ENCODE measurements at places on chromosomes 4 and X. TPM values are rescaled to one million over a fixed set of nuclear protein-coding genes. Genes with fewer than 3 reads are reported as not detected.

DNA sequence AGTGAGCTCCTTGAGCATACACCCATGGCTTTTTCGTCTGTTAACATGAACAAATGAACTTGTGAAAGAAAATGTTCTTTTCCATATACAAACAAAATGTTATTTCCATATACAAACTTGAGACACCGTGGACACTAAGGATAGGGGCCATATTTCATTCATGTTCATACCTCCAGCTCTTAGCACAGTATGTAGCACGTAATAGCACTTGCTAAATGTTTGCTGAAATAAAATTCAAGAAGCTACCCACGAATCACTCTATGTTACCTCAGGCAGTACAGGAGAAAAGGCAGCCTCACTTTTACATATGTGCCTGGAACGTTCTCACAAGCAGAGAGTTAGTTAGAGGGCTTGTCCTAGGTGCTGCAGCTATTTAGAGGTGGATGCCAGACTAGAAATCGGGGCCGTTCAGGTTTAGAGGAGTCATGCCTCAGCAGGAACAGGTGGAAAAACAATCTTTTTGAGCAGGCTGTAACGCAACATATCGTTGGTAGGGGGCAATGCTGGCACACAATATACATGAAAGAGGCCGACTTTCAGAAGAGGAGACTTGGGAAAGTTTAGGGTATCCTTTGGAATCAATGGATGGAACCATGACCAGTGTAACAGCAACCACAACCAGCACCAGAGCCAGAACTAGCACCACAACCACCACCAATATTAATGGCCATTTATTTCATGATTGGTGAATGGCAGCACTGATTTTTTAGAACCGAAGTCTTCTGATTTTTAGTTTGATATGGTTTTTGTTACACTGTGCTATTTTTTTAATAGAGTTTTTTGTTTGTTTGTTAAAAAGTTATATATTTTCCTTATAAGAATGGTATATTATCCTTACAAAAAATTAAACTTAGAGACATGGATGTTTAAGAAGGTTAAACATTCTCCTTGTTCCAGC, 14.8 kb upstream of the PAQR3 start:
- H3K4me3 ChIP-seq = no peak overlapping the region
- no peak for DNase-seq
- H3K27ac ChIP-seq = no peak overlapping the region
- no peaks in the 10 kb centered on the region for H3K4me1 ChIP-seq
- no peaks in the 10 kb centered on the region for H3K27me3 ChIP-seq

GRCh38 chr4:78417603-78418002, 134.0 kb upstream of the ANXA3 start:
- no peak overlapping the region for H3K27ac ChIP-seq
- DNase-seq = no peak
- H3K4me3 ChIP-seq = no peak overlapping the region
- no peaks in the 10 kb centered on the region for H3K27me3 ChIP-seq
- no peaks in the 10 kb centered on the region for H3K36me3 ChIP-seq
- no peaks in the 10 kb centered on the region for H3K4me1 ChIP-seq

- no peaks in the 10 kb centered on the region for H3K27me3 ChIP-seq
- peaks cover 6% of the 10 kb centered on the region for H3K4me1 ChIP-seq
- DNase-seq = peak; percentile 84
These were observed at the start of gene PDLIM3 for GRCh38 chr4:185534866-185535611. TSS of gene PDLIM3 (minus strand) at chr4:185535507. CDS start at chr4:185535434, 73 bp downstream.

GRCh38 chr4:41334182-41334581, 77.5 kb downstream of the UCHL1 start:
- H3K27me3 ChIP-seq = no peaks in the 10 kb centered on the region
- H3K4me3 ChIP-seq = no peak overlapping the region
- no peaks in the 10 kb centered on the region for H3K36me3 ChIP-seq
- H3K4me1 ChIP-seq = no peaks in the 10 kb centered on the region
- no peak overlapping the region for H3K27ac ChIP-seq

DNA sequence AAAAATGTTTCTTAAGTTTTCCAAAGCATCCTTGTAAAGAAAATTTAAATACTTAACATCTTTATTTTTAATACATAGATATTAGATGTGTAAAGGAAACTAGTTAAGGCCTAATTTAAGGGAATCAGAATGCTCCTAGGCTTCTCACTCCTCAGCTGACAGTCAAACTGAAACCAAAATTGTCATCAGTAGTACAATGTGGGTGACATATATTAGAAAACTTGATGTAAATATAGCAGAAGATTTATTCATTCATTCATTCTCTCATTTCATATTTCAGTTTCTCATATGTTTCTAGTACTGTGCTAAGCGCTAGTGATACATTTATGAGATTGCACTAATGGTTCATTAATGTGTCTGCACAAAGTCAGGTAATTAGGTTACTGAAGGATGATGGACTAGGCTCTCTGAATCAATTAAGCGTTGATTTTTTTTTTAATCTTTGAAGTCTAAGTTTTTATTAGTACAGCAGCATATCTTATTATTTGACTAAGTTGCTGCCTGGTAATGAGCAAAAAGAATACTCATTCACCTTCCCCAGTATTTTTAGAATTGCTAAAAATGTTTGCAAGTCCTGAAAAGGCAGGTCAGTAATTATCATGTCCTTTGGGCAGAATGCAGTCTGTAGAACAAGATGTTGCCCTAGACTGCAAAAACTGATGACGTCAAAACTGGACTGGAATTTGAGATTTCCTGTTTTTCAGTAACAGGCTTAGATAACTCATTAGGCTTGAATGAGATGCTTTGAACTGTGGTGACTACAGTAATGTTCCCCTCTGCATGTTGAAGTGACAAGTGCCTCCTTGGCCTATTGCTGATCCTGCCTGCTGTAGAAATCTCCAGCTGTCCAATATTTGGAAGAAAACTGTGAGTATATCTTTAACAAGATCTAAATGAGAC, 128.7 kb downstream of the ARHGAP24 start:
- DNase-seq = no peak
- H3K36me3 ChIP-seq = no peaks in the 10 kb centered on the region
- H3K27me3 ChIP-seq = no peaks in the 10 kb centered on the region
- H3K27ac ChIP-seq = no peak overlapping the region
- H3K4me3 ChIP-seq = no peak overlapping the region

The ESX1 gene
- not detected for total RNA-seq

DNA sequence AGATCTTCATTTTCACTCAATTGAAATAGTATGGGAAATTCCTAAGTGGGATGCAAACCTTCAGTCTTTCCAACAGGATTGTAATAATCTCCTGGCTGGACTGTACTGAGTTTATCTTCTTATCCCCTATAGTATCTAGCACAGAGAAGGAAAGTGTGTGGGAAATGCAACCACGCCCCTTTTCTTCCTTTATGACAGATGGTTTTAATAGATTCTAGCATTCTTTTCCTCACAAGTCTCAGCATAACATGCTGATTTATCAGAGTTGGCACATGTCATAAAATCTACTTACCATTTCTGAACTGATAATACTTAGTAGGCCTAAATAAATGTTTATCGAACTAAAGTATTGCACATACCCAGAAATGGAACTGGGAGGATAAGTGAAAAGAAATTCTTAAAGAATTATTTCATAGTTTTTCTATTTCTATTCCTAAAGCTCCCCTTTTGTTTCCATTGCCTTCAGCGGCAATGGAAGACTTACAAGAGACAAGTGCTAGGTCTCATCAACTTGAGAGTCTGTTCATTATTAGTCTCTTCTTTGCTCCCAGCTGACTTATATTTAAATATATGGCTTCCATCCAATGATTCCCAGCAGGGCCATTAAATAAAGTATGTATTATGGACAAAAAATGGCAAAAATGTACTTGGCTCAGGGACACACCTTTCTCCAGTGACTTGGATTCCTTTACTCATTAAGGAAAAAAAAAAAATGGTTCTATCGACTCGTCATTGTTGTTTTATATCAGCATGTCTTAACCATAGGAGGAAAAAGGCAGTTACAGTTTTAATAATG, 484.5 kb downstream of the IL1RAPL1 start:
- no peak overlapping the region for H3K4me3 ChIP-seq
- H3K27me3 ChIP-seq = no peaks in the 10 kb centered on the region
- H3K27ac ChIP-seq = no peak overlapping the region
- no peak for DNase-seq
- H3K4me1 ChIP-seq = no peaks in the 10 kb centered on the region

The FGF5 gene
- total RNA-seq = 0.10 TPM

GRCh38 chr4:169621731-169622492, 1.5 kb downstream of the CLCN3 start:
- no peak for DNase-seq
- H3K4me1 ChIP-seq = peaks cover 2% of the 10 kb centered on the region
- peak overlapping the region; percentile 85 for H3K4me3 ChIP-seq
- no peaks in the 10 kb centered on the region for H3K36me3 ChIP-seq
- H3K27ac ChIP-seq = no peak overlapping the region
- H3K27me3 ChIP-seq = no peaks in the 10 kb centered on the region

DNA sequence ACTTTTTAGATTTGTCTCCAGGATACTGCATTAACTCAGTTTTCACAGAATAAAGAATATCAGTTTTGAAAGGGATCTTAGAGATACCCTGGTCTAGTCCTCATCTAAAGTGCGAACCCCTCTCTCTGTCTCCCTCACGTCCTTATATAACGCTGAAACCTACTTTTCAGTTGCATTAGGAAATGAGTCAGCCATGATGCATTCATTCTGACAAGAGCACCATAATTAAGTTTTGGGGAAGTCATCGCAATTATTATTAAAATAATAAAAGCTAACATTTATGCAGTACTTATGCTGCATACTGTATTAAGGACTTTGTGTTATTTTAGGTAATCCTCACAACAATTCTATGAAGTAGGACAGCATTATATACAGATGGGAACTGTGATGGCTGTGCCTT, 116.1 kb downstream of the REELD1 start:
- H3K36me3 ChIP-seq = no peaks in the 10 kb centered on the region
- no peak overlapping the region for H3K27ac ChIP-seq
- no peak overlapping the region for H3K4me3 ChIP-seq

- no peaks in the 10 kb centered on the region for H3K36me3 ChIP-seq
- no peak overlapping the region for H3K27ac ChIP-seq
- DNase-seq = no peak
- H3K27me3 ChIP-seq = no peaks in the 10 kb centered on the region
- H3K4me1 ChIP-seq = no peaks in the 10 kb centered on the region
These were observed 46.1 kb upstream of the CTSO start for GRCh38 chr4:155999725-156000124.

- H3K36me3 ChIP-seq = no peaks in the 10 kb centered on the region
- no peak overlapping the region for H3K4me3 ChIP-seq
- DNase-seq = no peak
- no peaks in the 10 kb centered on the region for H3K27me3 ChIP-seq
- no peaks in the 10 kb centered on the region for H3K4me1 ChIP-seq
These were observed 9.6 kb upstream of the MRPL1 start for GRCh38 chr4:77852892-77853495.

- H3K36me3 ChIP-seq = no peaks in the 10 kb centered on the region
- H3K27me3 ChIP-seq = no peaks in the 10 kb centered on the region
- no peaks in the 10 kb centered on the region for H3K4me1 ChIP-seq
These were observed 11.1 kb upstream of the GABRE start for GRCh38 chrX:151985531-151985930.

DNA sequence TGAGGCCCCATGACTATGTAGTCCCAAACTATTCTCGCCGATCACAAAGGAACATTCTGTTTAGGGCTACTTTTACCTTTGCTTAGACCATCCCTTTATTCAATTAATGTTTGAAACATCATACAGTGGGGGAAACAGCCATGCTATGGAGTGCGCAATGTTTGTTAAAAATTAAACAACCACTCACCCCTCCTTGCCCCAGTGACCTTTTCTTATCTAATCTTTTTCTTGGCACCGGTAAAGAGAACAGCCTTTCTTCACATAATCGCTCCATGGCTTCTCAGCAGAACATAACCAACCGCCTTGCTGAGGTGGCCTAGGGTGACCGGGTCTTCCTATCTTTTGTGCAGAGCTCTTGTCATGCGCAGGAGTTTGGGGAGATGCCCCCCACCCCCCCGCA, 152.6 kb downstream of the VCX3A start:
- H3K27ac ChIP-seq = no peak overlapping the region
- H3K4me1 ChIP-seq = no peaks in the 10 kb centered on the region
- H3K4me3 ChIP-seq = no peak overlapping the region
- H3K36me3 ChIP-seq = no peaks in the 10 kb centered on the region
- no peak for DNase-seq

- no peak overlapping the region for H3K27ac ChIP-seq
- H3K36me3 ChIP-seq = no peaks in the 10 kb centered on the region
- DNase-seq = no peak
- no peaks in the 10 kb centered on the region for H3K27me3 ChIP-seq
These were observed 38.7 kb upstream of the FAT1 start for GRCh38 chr4:186762361-186762760.

The SH3TC1 gene
- total RNA-seq = 11.7 TPM

DNA sequence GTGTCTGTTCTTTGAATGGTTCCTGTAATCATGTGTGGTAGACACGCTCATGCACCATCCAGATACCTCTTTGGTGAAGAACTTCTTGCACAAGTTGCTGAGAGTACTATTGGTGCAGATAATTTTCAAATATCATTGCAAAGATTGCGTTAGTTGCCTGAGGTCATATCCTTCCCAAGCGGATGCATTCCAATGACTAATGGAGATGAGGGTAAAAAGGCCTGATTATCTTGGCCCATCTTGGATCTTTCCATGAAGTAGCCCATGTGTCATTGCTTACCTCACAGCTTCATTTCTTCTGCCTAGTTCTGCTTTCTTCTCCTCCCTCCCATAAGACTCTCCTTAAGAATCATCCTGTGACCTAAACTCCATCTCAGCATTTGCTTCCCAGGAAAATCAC, 384.9 kb upstream of the CNKSR2 start:
- H3K36me3 ChIP-seq = no peaks in the 10 kb centered on the region
- H3K27me3 ChIP-seq = no peaks in the 10 kb centered on the region
- no peak overlapping the region for H3K4me3 ChIP-seq
- H3K27ac ChIP-seq = no peak overlapping the region
- no peaks in the 10 kb centered on the region for H3K4me1 ChIP-seq

DNA sequence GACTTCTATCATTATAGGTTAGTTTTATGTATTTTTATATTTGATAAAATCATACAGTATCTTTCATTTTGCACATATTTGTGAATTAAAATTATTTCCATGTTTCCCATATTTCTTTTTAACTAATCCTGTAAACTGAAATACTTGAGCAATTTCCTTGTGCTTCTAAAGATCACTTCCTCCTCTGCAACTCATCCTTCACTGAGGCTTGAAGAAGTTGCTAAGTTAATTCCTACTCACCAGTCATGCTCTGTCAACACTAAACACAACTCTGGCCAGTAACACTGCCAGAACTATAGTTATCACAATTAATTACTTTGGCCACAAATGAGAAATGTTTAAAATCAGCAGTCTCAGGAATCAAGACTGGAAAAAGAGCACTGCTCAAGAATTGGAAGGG, 6.7 kb downstream of the SPATA4 start:
- H3K27ac ChIP-seq = no peak overlapping the region
- H3K4me1 ChIP-seq = peaks cover 1% of the 10 kb centered on the region
- H3K27me3 ChIP-seq = no peaks in the 10 kb centered on the region
- DNase-seq = no peak
- no peak overlapping the region for H3K4me3 ChIP-seq
- H3K36me3 ChIP-seq = no peaks in the 10 kb centered on the region

The VCX gene
- total RNA-seq = not detected

The SSX3 gene
- total RNA-seq = not detected

DNA sequence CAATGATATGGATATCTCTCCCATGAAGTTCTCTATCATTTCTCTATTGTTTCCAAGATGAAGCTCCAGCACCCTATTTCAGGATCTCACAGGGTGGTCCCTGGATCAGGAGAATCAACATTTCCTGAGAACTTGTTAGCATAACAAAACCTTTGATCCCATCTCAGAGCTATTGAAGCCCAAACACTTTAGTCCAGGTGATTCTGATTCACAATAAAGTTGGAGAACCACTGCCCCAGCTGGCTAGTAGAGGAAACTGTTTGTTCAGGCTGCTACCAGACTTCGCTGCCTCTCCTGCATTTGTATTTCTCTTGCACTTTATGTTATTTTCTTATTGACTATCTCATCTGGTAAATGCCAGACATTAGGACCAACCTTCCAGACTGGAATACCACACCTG, 65.4 kb downstream of the CEP44 start:
- no peak overlapping the region for H3K4me3 ChIP-seq
- no peaks in the 10 kb centered on the region for H3K4me1 ChIP-seq
- H3K27me3 ChIP-seq = no peaks in the 10 kb centered on the region
- no peak overlapping the region for H3K27ac ChIP-seq
- no peaks in the 10 kb centered on the region for H3K36me3 ChIP-seq

Data from ovary (tissue), 10 donors.